ENCODE measurements at places on chromosomes 16 and 17.

- no peak overlapping the region for H3K27ac ChIP-seq
- DNase-seq, result no peak
- H3K36me3 ChIP-seq, result no peaks in the 10 kb centered on the region
- no peaks in the 10 kb centered on the region for H3K27me3 ChIP-seq
- no peak overlapping the region for H3K4me3 ChIP-seq
- peaks cover 3% of the 10 kb centered on the region for H3K4me1 ChIP-seq
These were observed 21.8 kb upstream of the KIF19 start for GRCh38 chr17:74304184-74304583.

GRCh38 chr16:4208341-4208751, 33.5 kb downstream of the SRL start:
- no peak overlapping the region for H3K27ac ChIP-seq
- H3K36me3 ChIP-seq, result no peaks in the 10 kb centered on the region
- H3K27me3 ChIP-seq, result no peaks in the 10 kb centered on the region
- no peak for DNase-seq
- H3K4me3 ChIP-seq, result no peak overlapping the region

DNA sequence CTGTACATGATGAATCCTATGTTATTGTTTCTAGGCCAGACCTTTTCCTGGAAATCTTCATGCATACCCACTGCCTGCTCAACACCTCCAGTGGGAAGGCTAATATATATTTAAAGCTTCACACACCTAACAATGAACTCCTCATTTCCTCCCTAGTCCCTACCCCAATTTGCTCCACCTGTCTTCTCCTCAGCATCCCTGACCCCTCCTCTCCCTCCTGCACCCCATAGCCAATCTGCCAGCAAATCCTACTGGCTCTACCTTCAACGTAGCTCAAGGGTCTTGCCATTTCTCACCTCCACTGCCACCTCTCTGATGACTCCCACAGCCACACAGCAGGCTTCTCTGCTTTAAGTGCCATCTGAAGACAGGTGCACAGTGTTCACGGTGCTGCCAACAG, 215.6 kb upstream of the WSB1 start:
- H3K27me3 ChIP-seq, result no peaks in the 10 kb centered on the region
- H3K4me3 ChIP-seq, result no peak overlapping the region
- DNase-seq, result no peak
- H3K36me3 ChIP-seq, result no peaks in the 10 kb centered on the region

DNA sequence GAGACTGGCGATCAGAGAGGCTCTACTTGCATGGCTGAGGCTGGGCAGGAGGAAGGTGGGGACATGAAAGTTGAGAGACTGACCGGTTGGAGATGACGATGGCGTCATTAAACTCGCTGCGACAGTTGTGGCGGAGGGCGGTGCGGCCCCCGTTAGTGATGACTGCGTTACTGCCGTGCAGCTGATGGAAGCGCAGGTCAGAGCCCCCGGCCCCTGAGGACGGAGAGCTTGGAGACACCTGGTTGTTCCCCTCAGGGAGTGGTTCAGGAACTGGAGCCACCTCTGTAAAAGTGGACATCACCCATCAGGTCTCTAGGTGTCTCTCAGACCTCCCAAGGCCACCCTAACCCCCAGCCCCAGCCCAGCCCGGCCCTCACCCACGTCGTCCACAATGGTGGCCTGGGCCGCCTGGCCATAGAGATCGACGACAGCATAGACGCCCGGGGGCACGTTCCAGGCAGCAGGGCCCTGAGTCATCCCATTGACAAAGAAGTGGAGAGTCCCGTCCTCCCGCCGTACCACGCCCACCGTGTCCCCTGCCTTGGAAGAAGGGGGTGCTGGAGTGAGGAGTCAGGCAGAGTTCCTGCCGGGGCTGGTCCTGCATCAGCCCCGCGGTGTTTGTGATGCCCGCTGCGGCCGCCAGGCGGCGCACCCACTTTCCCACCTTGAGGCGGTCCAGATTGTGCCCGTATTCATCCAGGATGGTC, 5.3 kb downstream of the NEURL4 start:
- no peaks in the 10 kb centered on the region for H3K4me1 ChIP-seq
- H3K27ac ChIP-seq, result no peak overlapping the region
- no peak overlapping the region for H3K4me3 ChIP-seq
- no peak for DNase-seq
- peaks cover 24% of the 10 kb centered on the region for H3K36me3 ChIP-seq

- H3K4me3 ChIP-seq, result no peak overlapping the region
- no peaks in the 10 kb centered on the region for H3K36me3 ChIP-seq
These were observed 134.6 kb downstream of the CLEC16A start for GRCh38 chr16:11078812-11079459.

- peaks cover 57% of the 10 kb centered on the region for H3K27me3 ChIP-seq
- no peak for DNase-seq
- no peaks in the 10 kb centered on the region for H3K36me3 ChIP-seq
- H3K27ac ChIP-seq, result no peak overlapping the region
These were observed 1.4 kb downstream of the GPR139 start for GRCh38 chr16:20072146-20072873.

GRCh38 chr16:521381-522210, 5.9 kb upstream of the CAPN15 start:
- no peaks in the 10 kb centered on the region for H3K27me3 ChIP-seq
- no peak for DNase-seq
- no peaks in the 10 kb centered on the region for H3K36me3 ChIP-seq
- peaks cover 14% of the 10 kb centered on the region for H3K4me1 ChIP-seq
- no peak overlapping the region for H3K27ac ChIP-seq
- no peak overlapping the region for H3K4me3 ChIP-seq

- no peaks in the 10 kb centered on the region for H3K27me3 ChIP-seq
- DNase-seq, result no peak
- H3K4me1 ChIP-seq, result peaks cover 21% of the 10 kb centered on the region
- H3K36me3 ChIP-seq, result no peaks in the 10 kb centered on the region
- H3K4me3 ChIP-seq, result no peak overlapping the region
- H3K27ac ChIP-seq, result no peak overlapping the region
These were observed 35.2 kb downstream of the TBX4 start for GRCh38 chr17:61487161-61487988.

DNA sequence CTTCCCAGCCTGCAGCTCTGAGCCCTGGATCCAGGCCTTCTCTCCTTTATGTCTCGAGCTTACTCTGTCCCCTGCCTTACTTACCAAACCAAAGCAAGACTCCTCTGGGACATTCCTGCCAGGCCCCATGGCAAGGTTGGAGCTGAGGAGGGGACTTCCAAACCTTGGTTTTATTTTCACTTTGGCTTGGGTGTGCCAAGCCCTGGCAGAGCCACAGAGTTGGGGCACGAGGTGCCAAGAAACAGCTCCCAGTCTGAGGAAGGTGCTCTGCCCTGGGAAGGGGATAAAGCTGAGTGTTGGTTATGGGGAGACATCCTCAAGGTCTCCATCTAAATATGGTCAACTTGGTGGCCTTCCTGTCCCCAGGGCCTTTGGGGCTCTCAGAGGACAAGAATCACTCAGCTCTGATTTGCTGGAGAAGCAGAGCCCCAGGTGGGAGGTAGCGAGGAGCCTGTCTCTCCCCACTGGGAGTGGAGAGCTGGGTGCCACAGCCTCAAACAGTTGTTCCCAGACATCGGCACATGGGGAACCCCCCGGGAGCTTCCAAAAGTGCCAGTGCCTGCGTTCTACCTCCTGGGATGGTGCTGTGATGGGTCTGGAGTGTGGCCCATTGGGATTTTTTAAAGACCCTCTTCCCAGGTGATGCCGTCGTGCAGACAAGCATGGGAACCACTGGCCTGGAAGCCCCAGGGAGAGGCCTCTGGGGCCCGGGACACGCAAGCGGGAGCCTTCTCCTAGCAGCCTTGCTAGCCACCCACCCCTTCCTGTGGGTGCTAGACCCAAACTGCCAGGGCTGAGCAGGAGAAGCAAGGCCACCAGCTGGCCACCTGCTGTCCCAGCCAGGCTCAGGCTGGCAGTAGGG, 10.3 kb downstream of the NLRC5 start:
- no peak overlapping the region for H3K27ac ChIP-seq
- H3K4me3 ChIP-seq, result no peak overlapping the region
- H3K36me3 ChIP-seq, result no peaks in the 10 kb centered on the region
- DNase-seq, result no peak
- H3K27me3 ChIP-seq, result no peaks in the 10 kb centered on the region

DNA sequence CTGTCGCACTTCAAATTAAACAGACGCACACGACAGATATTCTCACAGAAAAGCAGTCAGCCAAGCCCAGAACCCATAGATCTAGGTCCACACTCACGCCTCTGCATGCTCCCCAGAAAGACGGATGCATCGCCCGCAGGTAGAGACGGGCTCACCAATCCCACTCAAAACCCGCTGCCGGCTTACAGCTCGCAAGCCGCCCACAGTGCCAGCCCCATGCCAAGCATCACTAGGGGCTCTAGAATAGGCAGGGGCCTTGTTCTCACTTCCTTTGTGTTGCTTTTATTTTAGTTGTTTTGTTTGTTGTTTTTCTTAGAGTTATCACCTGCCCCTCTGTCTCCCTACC, 336 bp upstream of the BMERB1 start:
- H3K36me3 ChIP-seq, result no peaks in the 10 kb centered on the region
- H3K27ac ChIP-seq, result no peak overlapping the region
- no peak for DNase-seq
- peaks cover 12% of the 10 kb centered on the region for H3K4me1 ChIP-seq

DNA sequence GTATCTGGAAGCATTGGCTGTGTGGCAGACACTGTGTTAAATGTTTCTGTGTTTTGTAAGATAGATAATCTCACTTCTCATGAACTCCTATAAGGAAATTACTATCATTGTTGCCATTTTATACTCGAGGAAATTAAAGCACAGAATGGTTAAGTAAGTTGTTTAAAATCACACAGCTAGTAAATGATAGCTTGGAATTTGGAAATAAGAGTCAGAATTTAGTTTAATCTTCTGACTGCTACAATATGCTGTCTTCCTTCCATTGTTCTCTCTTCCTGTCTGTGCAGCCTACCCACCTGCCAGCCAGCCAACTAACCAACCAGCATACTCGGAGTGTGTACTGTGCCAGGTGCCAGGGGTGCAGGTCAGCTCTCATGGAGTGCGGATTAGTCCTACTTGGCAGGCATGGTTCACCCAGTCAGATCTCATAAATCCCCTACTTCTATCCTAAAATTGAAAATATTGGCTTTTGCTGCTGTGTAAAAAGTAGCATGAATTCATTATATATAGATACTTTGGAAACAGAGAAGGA, 79.9 kb upstream of the LGALS9 start:
- DNase-seq, result no peak
- H3K27ac ChIP-seq, result peak overlapping the region; percentile 78
- H3K4me1 ChIP-seq, result peaks cover 51% of the 10 kb centered on the region
- no peaks in the 10 kb centered on the region for H3K27me3 ChIP-seq

GRCh38 chr16:11794447-11794846, 2.6 kb downstream of the ZC3H7A start:
- H3K27me3 ChIP-seq, result no peaks in the 10 kb centered on the region
- 0 out of 2 replicates have a peak, but pooled peaks cover 6% of the 10 kb centered on the region for H3K36me3 ChIP-seq
- no peak overlapping the region for H3K4me3 ChIP-seq
- peaks cover 7% of the 10 kb centered on the region for H3K4me1 ChIP-seq
- H3K27ac ChIP-seq, result no peak overlapping the region
- DNase-seq, result no peak

DNA sequence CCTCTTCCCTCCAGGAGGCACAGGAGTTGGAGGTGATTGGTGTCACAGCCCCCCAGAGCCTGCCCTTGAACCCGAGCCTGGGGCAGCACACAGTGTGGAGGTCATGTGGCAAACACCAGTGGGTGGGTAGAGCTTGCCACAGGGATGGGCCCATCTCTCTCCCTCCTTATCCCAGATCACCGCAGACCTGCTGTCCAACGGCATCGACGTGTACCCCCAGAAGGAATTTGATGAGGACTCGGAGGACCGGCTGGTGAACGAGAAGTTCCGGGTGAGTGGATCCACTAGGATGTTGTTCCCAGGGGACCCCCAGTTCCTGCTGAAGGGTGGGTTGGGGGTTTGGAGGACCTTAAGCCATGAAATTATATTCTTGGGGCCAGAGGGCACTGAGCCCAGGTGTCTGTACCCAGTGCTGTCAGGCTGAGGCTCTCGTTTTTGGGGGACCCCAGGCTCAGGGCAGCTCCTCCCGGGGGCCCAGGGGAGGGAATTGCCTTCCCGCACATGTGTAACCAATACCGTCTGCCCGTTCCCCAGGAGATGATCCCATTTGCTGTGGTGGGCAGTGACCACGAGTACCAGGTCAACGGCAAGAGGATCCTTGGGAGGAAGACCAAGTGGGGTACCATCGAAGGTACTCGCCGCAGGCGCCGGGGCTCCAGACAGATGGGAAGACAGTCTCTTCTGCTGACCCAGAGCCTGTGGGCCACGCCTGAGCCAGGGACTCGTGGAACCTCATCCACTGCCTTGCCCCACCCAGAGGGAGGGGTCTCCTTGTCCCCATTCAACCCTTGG, 351.9 kb downstream of the SEC14L1 start:
- no peaks in the 10 kb centered on the region for H3K4me1 ChIP-seq
- peaks cover 28% of the 10 kb centered on the region for H3K36me3 ChIP-seq

GRCh38 chr17:75487351-75488070, 27.8 kb downstream of the CASKIN2 start:
- no peak overlapping the region for H3K27ac ChIP-seq
- H3K36me3 ChIP-seq, result no peaks in the 10 kb centered on the region
- no peaks in the 10 kb centered on the region for H3K27me3 ChIP-seq
- no peaks in the 10 kb centered on the region for H3K4me1 ChIP-seq
